ENCODE measurements at places on chromosomes 7 and 10.

GRCh38 chr7:130189343-130189742, 15.9 kb downstream of the TMEM209 start:
- no peak for DNase-seq

DNA sequence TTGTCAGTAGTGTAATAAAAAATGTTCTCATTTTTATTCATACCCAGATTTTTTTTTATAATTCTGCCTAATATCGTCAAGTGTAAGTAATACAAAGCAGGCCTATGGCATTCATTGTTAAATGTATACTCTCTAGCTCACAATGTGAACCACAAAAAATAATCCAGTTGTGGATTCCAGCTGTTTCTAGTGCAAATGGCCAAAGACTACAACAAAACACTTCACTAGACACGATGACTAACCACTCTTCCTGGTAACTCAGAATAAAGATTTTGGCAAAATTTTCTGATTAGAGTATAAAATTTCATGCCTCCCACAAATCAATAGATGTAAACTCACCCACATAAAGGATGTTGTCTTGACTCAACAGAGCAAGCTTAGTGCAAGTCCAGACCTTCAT, 396.6 kb downstream of the DGKB start:
- no peak for DNase-seq

DNA sequence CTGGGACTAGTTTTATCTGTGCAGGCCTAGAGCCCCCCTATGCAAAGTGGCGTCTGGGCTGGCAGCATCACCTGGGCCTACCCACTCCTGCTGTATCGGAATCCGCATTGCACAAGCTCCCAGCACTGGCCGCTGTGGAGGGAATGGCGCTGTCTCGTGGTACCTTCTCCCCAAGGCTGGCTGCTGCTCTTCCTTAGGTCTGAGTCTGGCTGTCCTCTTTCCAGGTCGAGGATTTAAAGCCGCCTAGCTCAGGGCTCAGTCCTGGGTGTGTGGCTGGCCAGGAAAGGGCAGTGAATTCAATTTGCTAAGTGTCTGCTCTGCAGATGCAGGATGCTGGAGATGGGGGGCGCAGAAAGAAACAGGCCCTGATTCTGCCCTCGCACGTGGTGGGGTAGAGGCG, 44.7 kb downstream of the MGMT start:
- no peak for DNase-seq

- DNase-seq, result no peak
Observed at GRCh38 chr7:3510101-3511020, 209.3 kb downstream of the SDK1 start.

GRCh38 chr7:64834989-64835388, 40.8 kb downstream of the ZNF138 start:
- no peak for DNase-seq

- DNase-seq, result no peak
Observed at GRCh38 chr10:36463390-36463789, 662.0 kb upstream of the ANKRD30A start.

DNA sequence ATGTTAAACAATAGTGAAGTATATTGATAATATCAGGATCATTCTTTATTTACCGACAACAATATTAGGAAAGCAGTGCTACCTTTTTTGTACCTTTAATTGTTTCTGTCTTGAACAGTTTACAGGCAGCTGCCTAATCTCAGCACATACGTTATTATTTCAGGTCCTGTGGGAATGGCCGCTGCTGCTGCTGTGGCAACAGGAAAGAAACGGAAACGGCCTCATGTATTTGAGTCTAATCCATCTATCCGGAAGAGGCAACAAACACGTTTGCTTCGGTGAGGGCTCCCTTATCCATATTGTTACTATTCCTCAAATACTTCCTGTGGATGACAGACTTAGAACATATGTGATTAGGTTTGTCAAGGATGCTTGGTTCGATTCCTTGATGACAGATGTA, 59.7 kb downstream of the NRF1 start:
- DNase-seq, result no peak

- DNase-seq, result no peak
Observed at GRCh38 chr10:29055101-29055500, 233.8 kb upstream of the LYZL1 start.

- DNase-seq, result no peak
Observed at GRCh38 chr10:107341281-107341680, 176.8 kb upstream of the SORCS1 start.

DNA sequence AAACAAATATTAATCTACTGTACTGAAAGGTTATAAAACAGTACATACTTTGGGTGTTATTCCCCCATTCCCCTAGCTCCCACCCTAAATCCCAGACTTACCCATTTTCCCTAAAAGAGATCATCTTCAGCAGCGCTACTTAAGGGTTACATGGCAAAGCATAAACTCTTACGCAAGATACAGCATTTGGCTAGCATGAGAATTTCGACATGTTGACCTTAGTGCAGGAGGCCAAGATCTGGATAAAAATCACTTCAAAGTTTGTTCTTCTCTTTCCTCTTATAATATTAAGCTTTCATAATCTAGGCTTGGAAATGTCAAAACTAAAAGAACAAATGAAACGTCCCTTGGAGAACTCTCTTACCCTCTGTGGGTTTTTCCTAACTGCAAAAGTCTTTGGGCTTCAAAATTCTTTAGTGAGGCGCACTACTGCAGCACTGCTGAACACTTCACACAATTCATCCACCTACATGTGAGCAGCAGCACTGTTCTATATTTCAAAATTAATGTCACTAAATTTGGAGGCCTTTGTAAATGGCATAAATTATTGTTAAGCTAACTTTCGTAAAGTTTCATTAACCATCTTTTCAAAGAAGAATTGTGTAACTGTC, 59.5 kb upstream of the PDLIM1 start:
- DNase-seq, result no peak

DNA sequence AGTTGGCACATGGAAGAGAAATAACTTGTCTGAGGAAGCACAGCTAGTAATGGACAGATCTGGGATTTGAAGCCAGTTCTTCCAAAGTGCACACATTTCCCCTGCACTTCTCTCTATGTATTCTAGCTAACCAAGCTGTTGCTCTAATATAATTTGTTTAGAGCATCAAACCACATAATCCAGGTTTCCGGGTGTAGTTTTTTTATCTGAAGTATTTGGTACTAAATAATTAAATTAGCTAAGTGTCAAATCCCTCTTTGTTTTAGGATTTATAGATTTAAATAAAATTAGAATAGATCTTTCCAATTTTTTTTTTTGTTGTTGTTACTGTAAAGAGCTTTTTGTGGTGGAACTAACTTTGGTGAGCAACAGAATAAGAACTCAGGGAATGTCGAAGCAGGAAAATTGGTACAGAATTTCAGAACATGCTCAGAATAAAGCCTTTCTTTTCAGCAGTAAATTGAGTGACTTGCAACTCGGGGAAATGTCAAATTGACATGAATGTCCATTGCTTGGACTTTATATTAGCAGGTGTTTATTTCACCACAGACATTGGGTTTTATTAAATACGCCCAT, 33.7 kb downstream of the CAMK1D start:
- DNase-seq, result no peak

GRCh38 chr7:70229242-70229641, 631.0 kb downstream of the AUTS2 start:
- no peak for DNase-seq

DNA sequence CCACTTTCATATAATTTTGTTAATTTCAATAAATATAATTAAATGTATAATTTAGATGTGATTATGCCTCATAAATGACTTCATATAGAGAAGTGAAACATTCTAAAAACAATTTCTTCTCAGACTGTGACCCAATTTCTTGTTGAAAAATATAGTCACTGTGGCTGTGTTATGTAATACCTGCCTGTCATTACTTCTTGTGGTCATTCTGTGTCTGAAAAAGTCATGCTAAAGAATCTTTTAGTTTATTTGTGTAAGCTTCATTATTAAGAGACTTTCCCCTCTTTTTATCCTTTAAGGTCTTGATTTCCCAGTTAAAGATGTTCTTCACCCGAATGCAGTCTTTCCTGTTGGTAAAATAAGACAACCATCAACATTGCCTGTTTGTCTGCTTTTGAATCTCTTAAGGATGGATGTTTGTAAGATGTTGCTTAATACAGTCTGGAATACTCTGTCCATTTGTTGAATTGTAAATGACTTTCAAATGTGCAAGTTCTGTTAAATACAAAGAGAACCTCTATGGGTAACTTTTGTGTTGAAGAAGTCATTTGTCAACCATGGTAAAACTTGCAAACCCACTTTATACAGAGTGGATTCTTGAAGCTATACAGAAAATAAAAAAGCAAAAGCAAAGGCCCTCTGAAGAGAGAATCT, 16.0 kb downstream of the KAT6B start:
- no peak for DNase-seq

GRCh38 chr10:44788147-44789129, 122.7 kb upstream of the TMEM72 start:
- DNase-seq, result no peak

GRCh38 chr10:76278811-76279460, 847.5 kb downstream of the LRMDA start:
- no peak for DNase-seq

GRCh38 chr7:12703881-12704280, 16.4 kb downstream of the ARL4A start:
- no peak for DNase-seq

DNA sequence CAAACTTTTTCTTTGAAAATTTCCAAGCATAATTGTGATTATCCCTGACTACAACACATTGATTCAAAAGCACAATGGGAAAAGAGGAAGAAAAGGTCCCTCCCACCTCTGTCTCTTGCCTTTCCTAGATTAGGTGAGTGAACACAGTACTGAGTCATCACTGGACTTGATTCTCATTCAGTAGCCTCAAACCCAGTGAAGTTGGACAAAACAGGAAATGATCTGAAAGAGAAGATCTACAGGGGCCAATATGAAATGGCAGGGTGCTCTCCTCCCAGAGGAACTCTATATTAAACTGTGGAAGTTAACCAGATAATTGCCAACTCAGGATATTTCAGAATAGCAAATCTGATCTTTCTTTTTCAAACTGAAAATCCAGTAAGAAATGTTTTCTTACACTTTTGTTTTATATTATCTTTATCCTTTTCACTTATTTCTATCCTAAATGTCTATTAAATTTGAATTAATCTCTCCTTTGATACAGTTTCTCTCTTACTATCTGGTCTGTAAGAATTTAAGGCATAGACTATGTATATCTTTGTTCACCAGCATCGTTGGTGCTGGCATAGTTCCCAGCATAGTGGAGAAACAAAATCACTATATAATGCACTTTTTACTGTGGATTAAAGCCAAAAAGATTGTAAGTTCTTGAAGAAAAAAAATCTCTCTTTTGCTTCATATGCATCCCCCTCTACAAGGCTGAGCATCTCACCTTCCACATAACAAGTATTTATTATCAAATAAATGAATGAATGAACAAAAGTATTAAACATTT, 41.4 kb upstream of the IKZF1 start:
- no peak for DNase-seq

DNA sequence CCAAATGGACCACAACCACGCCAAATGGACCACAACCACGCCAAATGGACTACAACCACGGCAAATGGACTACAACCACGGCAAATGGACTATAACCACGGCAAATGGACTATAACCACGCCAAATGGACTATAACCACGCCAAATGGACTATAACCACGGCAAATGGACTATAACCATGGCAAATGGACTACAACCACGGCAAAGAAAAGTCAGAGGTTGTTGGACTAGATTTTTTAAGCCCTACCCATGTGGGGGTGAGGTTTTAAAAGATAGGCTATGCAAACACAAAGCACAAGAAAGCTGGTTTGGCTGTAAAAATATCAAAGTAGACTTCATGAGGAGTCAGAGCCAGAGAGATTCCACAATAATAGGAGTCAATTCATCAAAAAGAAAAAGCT, 55.8 kb downstream of the NCAPG2 start:
- no peak for DNase-seq

DNA sequence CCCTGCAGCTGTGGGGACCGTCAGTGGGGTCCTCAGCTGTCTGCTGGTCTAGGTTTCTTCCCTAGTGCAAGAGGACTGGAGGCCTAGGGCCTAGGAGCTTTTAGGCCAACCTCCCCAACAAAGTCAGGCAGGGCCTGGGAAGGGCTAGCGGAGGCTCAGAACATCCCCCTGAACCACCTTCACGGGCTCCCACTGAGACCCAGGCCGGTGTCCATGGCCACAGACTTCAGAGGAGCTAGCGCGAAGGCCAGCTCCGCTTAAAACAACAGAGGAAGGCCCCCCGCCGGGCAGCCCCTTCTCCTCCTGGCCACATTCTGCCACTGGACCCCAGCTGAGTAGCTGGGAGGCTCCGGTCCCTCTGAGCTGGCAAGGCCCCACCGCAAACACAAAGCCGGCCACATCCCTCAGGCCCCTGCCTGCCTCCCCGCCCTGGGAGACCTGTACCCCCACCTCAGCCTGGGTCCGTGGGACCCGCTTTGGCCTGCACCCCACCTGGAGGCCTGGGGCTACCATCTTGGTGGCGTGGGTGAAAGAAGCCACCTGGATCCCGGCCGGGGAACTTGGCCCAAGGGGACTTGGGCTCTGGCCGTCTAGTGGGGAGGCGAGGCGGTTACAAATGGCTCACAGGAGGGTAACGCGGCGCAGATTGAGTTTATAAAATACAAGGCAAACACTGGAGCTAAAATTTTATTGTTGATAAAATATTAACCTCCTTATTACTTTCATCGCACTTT, 5.4 kb upstream of the UNCX start:
- no peak for DNase-seq

DNA sequence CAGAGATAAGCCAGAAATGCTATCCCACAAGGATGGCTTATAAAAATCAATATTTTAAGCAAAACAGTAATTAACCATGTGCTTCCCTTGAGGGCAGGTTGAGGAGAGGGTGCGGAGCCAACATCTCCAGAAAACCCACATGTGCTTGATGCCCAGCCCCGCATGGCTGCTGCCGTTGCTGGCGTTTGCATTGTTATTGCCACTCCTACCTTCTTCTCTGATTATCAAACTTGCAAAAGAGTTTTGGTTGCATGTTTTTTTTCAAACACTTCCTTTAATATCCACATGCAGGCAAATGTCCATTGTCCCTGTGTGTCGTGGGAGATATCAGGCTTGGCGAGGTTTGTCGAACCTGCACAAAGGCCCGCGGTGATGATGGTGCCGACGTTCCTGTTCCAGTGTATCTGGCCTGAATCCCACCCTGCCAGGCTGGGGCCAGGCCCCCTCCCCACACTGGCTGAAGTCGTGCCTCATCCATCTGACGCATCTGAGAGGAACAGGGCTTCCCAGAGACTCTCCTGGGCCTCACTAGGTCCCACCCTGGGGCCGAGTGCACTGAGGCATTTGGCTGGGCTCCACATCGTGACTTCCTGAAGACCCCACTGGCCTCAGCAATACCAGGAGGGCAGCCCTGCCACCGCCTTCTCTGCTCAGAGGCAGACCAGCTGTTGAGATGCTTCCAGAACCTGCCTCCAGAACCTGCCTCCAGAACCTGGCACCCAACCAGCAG, 40.9 kb downstream of the TCERG1L start:
- no peak for DNase-seq

GRCh38 chr7:24133691-24134090, 150.3 kb upstream of the NPY start:
- no peak for DNase-seq

- no peak for DNase-seq
Observed at GRCh38 chr7:133934262-133934976, 192.7 kb upstream of the LRGUK start.

DNA sequence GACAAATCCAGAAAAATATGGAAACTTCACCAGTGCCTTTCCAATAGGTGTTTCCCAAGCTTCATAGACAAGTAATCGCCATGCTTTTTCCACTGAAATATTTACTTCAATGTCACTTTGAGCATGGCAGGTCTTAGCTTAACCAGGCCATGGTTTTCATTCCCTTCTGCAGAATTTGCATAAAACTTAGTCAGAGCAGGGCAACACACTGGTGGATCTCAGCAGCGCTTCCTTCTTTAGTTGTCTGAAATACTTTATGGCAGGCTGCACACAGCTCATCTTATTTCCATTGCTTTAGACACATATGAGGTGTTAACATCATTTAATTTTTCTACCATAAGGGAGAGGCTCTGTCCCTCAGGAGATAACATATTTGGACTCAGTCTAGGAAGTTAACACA, 102.9 kb upstream of the AHR start:
- DNase-seq, result no peak
